Suppressor macrophage treated with lipopolysaccharide for 4 hours (primary cell): ENCODE measurements at places on chromosomes 6 and 20.

- DNase-seq, result no peak
These were observed 41.7 kb downstream of the GRM4 start for GRCh38 chr6:34104186-34104585.

GRCh38 chr20:51571460-51571794 lies 28.9 kb upstream of the NFATC2 start:
- DNase-seq, result no peak

GRCh38 chr20:63082308-63082938 lies 75.7 kb upstream of the BHLHE23 start:
- DNase-seq, result peak; percentile 9

GRCh38 chr6:13918686-13919250 lies 6.0 kb upstream of the RNF182 start:
- DNase-seq, result no peak

- DNase-seq, result peak; percentile 72
These were observed 6.9 kb upstream of the VEGFA start for GRCh38 chr6:43762966-43763695.

DNA sequence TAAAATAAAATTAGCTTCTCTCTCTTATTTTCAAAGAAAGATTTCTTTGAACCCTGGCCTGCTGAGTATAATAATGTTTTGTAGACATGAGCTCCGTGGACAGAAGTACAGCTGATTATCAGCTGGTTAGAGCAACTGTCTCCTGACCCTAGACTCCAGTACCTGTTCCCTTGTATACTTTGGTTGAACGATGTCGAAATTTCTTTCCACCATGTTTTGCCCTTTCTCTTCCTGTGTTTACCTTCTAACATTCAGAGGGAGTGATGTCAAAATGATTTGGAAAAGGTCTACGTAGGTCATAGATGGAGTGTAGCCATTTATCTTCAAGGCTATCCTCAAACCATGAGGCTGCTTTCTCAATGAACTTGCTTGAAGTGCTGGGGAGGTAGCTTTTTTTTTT lies 16.8 kb upstream of the ADTRP start:
- no peak for DNase-seq

- DNase-seq, result no peak
These were observed 5.0 kb downstream of the TCP11 start for GRCh38 chr6:35136185-35136584.

GRCh38 chr6:2196079-2196679 lies 49.2 kb downstream of the GMDS start:
- DNase-seq, result peak; percentile 59

- DNase-seq, result no peak
These were observed 6.0 kb downstream of the L3MBTL1 start for GRCh38 chr20:43513372-43513930.

GRCh38 chr6:151141685-151142084 lies 98.1 kb upstream of the AKAP12 start:
- no peak for DNase-seq

GRCh38 chr20:47113362-47114109 lies 218.9 kb downstream of the EYA2 start:
- peak; percentile 22 for DNase-seq

GRCh38 chr6:37663019-37663810 lies 34.5 kb downstream of the MDGA1 start:
- DNase-seq, result no peak

DNA sequence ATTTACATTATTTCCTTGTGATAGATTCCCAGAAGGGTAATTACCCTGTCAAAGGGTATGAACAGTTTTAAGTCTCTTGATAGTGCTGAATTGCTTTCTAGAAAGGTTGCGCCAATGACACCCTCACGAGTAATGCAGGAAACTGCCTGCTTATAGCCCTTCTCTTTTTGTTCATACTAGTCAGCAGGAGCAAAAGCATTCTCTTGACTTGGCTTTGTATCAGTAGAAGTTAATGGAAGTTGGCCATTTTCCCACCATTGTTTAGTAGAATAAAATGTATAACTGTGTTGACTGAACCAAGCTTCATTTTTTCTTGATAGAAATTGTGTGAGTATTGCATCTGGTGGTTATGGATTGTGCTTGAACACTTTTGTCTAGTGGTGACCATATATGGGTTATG lies 100.1 kb downstream of the FARS2 start:
- peak; percentile 14 for DNase-seq

DNA sequence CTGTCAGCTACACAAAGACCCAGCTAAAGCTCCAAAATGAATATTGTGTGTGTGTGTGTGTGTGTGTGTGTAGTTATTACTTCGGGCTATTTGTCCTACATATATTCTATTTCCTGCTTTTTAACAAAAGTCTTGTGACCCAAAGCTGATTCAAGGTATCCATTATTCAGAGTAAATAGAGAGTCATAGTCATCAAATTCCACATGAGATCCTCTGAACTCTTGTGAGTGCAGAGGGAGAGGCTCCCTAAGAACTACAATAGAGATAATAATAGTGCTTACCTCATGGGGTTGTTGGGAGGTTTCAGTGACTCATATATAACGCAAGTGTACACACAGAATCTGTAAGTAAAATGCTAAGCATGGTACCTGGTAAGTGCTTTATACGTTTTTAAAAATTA lies 95.6 kb upstream of the SHLD1 start:
- DNase-seq, result peak; percentile 89

GRCh38 chr6:37827603-37828265 lies 8.2 kb downstream of the ZFAND3 start:
- DNase-seq, result no peak
